ENCODE measurements at places on chromosomes 7 and 10.

DNA sequence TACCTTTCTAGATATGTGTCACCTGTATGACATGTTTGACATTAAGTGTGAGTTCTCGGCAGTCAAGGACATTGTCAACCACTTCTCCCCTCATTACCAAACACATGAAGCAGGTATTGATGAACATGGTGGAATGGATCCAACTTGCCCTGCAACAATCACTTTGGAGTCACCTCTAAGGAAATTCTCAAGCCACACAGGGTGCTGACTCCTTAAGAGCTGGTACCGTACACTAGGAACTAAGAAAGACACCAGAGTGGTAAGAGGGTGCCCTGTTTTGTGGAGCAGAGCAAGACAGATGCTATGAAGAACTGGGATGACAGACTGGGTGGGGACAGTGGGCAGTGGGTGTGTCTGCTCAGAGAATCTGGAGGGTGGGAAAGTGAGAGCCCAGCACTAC, 17.4 kb upstream of the SORBS1 start:
- DNase-seq = no peak

DNA sequence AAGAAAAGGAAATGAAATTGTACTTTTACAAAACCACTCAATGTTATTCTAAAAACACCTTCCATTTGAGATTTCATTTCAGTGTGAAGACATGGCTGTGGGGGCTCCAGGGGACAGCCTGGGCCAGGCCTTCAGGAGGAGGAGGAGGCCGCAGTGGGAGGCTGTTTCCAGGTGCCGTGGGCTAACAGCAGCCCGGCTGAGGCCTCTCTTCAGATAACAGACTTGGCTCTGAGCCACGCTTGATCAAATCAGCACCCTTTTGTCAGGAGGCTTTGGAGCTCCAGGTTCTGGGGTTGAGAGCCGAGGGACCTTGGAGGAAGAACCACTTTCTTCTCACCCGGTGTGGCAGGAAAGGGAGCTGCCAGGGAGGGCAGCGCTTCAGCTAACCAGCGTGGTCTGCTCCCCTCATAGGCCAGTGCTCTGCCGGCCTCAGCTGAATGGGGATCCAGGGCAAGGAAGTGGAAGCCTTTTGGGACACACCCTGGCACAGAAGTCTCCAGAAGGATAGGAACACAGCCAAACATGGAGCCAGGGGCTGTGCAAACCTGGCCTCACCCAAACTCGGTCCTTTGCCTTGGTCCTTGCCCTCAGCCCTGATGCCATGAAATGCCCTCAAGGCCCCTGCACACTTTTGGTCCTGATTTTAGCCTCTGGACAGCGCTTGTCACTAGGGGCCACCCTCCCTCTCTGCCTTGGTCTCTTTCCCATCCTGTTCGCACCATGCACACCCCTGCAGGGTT, 23.5 kb upstream of the CHST15 start:
- DNase-seq = no peak

GRCh38 chr7:55099821-55100543, 81.2 kb downstream of the EGFR start:
- no peak for DNase-seq

DNA sequence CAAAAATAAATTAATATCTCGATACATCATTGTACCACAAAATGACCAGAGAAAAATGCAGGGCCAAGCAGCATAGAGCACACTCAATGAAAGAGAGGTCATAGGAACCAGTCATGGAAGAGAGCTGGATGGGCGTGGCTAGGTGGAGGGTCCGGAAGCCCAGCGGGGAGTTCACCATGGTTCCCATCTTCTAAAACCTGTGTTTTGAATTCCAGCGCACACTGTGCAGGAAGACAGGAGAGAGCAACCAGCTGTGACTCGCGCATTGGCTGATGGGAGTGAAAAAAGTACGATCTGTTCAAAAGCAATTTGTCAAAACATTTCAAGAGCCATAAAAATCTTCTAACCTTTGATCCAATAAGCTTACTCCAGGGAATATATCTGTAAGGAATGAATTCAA, 125.2 kb upstream of the NANOS1 start:
- no peak for DNase-seq

DNA sequence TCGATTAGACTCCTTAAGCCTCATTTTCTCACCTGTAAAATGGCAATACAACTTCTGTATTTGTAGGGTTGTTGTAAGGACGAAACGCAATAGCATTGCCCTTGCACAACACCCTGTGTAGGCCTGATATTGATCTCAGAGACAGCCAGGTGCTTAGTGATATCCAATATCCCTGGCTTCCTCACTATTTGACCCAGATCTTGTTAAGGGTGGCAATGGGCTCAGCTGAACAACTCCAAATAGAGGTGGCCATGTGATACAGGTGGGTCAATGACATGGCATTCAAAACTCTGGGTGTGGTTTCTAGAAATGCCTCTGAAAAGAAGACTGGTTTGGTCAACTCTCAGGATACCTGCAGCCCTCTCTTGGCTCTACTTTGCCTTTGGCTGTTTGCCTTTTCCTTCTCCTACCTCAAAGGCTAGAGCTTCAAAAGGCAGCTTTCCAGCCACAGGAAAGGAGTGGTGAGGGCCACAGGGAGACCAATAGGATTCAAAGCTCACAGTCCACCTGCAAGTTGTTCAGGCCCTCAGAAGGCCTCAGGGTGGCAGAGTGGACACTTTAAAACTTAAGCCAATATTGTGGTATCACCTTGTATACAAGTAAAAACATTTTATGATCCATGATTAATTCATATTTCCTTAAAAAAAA, 14.9 kb upstream of the GATAD1 start:
- DNase-seq = no peak

DNA sequence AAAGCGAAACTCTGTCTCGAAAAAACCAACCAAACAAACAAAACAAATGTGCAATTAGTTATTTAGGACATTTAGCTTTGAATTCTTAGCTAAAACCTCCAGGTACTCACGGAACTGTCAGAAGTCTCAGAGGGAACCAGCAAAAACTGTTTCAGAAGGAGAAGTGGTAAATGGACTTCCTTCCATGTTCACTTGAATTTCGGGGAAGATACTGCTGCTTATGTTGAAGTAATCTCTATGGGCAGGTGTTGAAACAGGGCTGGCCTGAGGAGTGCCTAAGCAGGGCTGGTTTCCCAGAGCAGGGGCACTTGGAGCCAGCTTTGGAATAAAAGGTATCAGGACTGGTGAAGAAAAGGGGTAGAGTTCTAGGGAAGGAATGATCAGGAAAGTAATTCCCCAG, 2.4 kb upstream of the EXOC6 start:
- DNase-seq = no peak

GRCh38 chr7:6447581-6448199, at the start of gene DAGLB:
Gene DAGLB (minus strand): TSS chr7:6447954. CDS start chr7:6447842, 112 bp downstream.
- DNase-seq = peak; percentile 86

DNA sequence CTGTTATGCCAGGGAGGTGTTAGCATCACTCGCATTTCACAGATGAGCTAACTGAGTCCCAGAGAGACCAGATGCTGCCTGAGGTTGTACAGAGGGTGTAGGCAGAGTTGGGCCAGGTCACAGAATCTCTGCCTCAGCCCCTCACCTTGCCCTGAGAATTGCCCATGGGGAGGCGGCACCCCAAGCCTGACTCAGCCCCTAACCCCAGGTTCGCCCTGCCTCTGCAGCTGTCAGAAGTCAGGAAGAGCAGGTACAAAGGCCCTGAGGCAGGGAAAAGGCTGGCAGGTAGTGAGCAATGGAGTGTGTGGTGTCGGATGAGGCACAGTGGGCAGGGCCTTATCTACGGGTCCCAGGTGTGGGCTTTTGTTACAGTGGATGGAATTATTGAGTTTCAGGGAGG, 79.4 kb downstream of the MYL10 start:
- no peak for DNase-seq

DNA sequence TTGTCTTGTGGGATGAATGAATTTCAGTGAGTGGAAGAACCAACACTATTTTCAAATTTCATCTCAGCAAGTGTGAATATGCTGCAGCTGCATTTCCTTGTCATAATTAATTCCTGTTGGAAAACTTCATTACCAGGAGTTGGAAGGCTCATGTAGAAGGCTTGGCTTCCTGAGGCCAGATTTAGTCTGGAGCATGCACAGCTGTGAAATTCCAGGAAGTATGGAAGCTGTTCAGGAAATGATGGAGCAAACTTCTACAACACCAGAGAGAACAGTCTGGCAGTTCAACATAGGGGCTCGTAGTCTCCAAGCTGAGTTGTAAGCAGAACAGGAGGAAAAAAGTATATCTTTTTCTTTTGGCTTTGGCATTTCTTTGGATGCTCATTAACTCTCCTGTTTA, 1439.9 kb upstream of the CELF2 start:
- no peak for DNase-seq

Data from activated CD8-positive, alpha-beta memory T cell treated with anti-CD3 and anti-CD28 coated beads for 1 hour (primary cell).